CD4-positive, CD25-positive, alpha-beta regulatory T cell (primary cell): ENCODE measurements at places on chromosomes 12 and 14.

GRCh38 chr12:9378430-9378835, 170.2 kb upstream of the PZP start:
- DNase-seq: no peak

DNA sequence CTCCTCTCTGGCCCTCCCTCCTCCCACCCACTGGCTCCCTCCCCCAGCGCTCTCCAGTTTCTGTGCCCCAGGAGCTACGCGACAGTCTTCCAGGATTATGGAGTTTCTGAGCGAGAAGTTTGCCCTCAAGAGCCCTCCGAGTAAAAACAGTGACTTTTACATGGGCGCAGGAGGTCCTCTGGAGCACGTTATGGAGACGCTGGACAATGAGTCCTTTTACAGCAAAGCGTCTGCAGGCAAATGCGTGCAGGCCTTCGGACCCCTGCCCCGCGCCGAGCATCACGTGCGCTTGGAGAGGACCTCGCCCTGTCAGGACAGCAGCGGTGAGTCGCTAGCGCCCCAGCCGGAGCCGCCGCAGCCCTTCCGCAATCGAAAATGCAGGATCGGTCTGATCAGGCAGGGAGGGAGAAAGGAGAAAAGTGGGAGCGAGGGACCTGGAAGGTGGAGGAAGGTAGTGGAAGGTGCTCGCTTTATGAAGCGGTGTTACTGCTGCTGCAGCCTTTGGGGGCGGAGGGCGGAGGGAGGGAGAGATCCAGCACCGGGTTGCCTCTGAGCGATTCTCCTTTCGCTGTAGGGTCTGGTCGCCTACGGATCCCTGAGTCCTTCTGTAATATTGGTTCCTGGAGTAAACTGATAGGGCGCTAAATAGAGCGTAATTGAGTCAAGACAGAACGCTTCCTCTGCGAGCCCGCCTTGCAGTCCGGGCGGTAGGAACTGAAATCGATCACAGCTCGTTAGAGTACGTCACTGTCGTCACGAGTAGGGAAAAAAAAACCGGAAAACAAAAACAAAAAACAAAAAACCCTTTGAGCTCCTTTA, at the start of gene ALX1:
TSS of gene ALX1 (plus strand) at position 56 of the 819 bp plus-strand sequence. CDS start at position 98, 42 bp downstream.
- peak; percentile 2 for DNase-seq

DNA sequence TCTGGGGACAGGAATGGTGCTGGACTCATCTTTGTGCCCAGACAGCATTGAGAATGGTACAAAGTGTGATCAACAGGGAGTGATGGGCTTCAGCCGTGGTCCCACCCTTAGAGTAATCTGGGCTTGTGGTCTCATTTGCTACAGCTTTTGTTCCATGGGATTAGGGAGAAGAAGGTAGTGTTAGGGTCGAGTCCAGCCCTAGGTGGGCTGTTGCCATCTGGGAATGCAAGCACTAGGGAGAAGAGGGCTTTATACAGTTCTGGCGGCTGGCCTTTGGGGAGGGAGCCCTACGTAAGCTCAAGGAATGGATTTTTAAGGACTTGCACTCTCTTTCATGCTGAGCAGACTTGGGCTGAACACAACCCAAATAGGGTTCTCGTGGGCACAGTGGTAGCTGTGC, 4.9 kb downstream of the PLEKHG3 start:
- DNase-seq: no peak

- no peak for DNase-seq
These were observed 28.1 kb upstream of the RAB21 start for GRCh38 chr12:71726548-71726947.

DNA sequence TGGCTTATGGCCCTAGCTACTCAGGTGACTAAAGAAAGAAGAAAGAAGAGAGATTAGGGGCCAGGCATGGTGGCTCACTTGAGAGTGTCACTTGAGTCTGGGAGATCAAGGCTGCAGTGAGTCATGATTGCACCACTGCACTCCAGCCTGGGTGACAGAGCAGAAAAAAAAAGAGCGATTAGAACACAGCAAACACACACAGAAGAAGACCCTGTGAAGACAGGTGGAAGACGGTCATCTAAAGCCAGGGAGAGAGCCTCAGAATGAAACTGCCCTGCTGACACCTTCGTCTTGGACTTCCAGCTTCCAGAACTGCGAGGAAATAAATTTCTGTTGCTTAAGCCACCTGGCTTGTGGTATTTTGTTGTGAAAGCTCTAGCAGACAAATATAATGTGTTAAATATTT, 17.5 kb upstream of the PPP1CC start:
- DNase-seq: no peak

DNA sequence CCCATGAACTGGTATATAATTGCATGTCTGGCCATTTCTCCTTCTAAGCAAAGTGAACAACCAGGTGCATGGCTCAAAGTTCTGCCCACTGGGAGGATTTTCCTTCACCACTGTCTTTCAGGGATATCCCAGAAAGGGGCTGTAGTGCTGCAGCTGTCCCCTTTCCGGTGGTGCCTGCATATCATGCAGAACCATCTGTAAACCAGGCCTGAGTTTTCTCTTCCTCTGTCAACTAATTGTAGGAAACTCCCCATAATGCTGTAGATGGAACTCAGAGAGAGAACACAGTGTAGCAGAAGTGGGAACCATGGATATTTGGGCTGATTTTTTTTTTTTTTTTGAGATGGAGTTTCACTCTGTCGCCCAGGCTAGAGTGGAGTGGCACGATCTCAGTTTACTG, 45.6 kb upstream of the CRY1 start:
- DNase-seq: no peak

- DNase-seq: no peak
These were observed 8.1 kb upstream of the RNF34 start for GRCh38 chr12:121391619-121392324.

DNA sequence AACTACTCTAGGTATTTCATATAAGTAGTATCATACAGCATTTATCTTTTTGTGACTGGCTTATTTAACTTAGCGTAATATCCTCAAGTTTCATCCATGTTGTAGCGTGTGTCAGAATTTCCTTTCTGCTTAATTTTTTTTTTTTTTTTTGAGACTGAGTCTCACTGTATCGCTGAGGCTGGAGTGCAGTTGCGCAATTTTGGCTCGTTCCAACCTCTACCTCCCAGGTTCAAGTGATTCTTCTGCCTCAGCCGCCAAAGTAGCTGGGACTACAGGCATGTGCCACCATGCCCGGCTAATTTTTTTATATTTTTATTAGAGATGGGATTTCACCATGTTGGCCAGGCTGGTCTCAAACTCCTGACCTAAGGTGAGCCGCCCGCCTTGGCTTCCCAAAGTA, 28.9 kb downstream of the PNMA1 start:
- DNase-seq: no peak

DNA sequence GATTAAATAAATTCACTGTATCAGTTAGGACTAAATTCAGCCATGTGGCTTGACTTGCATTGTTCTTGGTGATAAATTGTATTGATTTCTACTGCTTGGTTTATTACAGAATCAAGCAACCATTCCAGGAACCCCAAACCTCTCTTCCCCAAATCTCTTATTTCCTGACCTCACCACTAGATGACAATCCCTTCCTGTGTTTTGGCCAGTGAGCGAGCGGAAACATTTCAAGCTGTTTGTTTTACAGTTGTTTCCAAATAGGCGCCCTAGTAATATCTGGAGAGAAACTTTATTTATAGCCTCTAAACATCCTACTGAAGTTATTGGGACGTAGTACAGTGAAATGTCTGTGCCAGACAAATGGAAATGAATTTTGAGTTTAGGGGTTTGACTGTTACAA, 161.1 kb downstream of the SNAPC1 start:
- DNase-seq: no peak
